ENCODE measurements at places on chromosomes 11 and 22.

DNA sequence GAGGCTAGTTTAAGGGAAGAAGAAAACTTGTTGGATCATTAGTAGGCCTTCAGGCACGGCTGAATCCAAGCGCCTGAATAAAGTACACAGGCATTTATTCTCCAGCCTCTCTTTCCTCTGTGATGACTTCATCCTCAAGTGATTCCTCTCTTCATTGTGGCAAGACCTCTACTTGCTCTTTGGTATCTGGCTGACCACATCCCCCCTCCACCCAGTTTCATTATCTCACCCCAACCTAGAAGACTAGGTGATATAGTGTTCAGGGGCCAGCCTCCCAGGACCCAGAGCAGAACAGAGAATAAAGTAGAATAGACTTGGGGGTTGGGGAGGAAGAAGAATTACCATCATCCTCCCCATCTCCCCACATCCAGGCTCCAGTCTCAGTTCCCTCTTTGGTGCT is 189.3 kb downstream of the MIAT start:
- no peaks in the 10 kb centered on the region for H3K27me3 ChIP-seq
- peaks cover 38% of the 10 kb centered on the region for H3K4me1 ChIP-seq
- DNase-seq: peak; percentile 90
- H3K27ac ChIP-seq: peak overlapping the region; percentile 38
- H3K4me3 ChIP-seq: no peak overlapping the region
- H3K36me3 ChIP-seq: no peaks in the 10 kb centered on the region

GRCh38 chr11:71456831-71457230 is 3.8 kb downstream of the NADSYN1 start:
- H3K27me3 ChIP-seq: no peaks in the 10 kb centered on the region
- H3K27ac ChIP-seq: no peak overlapping the region
- DNase-seq: no peak
- peaks cover 30% of the 10 kb centered on the region for H3K36me3 ChIP-seq
- peaks cover 11% of the 10 kb centered on the region for H3K4me1 ChIP-seq

- no peaks in the 10 kb centered on the region for H3K36me3 ChIP-seq
- no peaks in the 10 kb centered on the region for H3K4me1 ChIP-seq
- H3K27me3 ChIP-seq: no peaks in the 10 kb centered on the region
- DNase-seq: no peak
- no peak overlapping the region for H3K4me3 ChIP-seq
- H3K27ac ChIP-seq: no peak overlapping the region
Measured at GRCh38 chr11:4433856-4434255, 15.2 kb upstream of the OR52K2 start.

GRCh38 chr22:46251816-46252380 is 1.8 kb upstream of the CDPF1 start:
- DNase-seq: no peak
- H3K4me3 ChIP-seq: no peak overlapping the region
- no peaks in the 10 kb centered on the region for H3K36me3 ChIP-seq
- peaks cover 9% of the 10 kb centered on the region for H3K4me1 ChIP-seq

All from astrocyte (in vitro differentiated cells and primary cell).